ENCODE measurements at places on chromosomes 16 and 17.

DNA sequence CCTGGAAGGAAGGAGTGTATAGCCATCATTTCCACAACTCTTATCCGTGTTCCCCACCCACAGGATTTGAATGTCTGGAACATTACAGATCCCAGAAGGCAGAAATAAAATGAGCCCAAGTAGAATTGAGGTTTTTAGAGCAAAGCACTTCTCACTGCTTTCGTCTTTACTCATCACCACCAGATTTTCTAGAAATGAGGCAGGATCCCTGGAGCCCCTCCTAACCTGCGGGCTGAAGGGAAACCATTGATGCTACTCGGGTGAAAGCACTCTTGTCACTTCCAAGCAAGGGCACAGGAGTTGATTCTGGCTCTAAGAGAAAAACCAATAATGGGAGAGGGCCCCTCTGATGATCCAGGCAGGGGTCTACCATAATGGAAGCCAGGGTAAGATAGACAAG is 2.8 kb upstream of the ALDOC start:
- DNase-seq = peak; percentile 48

DNA sequence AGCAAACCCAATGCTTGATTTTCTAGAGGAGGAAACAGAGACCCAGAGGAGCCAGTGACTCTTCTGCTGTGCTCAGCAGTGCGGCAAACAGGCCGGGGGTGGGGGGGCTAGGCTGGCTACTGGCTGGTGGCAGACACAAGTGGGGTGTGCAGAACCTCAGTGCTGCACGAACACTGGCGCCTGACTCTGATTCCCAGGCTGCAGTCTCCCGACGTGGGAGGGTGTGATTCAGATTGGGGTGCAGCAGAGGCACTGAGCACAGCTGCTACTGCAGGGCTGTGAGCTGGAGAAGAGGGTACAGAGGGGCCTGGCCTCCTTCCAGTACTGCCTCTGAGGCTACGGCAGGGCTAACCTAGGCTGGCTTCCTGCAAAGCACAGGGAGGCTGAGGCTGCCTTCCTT is 8.1 kb downstream of the RPL19 start:
- no peak for DNase-seq

- DNase-seq = no peak
Observed at GRCh38 chr17:43961954-43962353, 8.2 kb upstream of the PYY start.

DNA sequence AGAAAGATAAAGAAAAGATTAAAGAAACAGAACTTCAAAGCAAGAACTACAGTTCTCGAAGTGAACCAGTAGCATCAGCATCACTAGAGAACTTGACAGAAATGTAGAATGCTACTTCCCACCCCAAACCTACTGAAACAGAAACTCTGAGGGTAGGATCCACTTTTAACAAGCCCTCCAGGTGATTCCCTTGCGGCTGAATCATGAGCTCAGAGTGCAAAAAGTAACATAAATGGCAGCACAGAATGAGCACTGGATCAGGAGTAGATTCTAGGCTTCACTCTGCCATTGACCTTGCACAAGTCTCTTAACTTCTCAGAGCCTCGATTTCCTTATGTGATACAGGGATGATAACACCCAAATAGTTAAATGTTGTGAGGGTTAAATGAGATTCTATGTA is 5.8 kb downstream of the TOM1L2 start:
- peak; percentile 37 for DNase-seq

DNA sequence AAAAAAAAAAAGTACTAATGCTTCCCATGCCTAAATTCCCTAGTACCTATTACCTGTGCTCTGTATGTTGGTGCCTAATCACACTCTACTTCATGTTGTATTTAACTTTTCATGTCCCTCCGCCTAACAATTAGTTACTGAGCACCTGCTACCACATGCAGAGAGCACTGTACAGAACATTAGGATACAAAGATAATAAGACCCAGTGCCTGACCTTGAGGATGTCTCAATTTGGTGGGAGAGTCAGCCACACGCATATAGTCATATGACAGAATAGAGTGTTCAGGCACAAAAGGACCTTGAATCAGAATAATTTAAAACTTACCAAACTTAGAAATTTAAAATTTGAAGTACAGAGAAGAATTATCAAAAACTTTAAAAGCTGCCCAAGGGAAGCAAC is 42.1 kb downstream of the USP31 start:
- no peak for DNase-seq

GRCh38 chr16:69924777-69925191 is 26.4 kb upstream of the CLEC18A start:
- no peak for DNase-seq

GRCh38 chr17:47695429-47696376 is 1.7 kb downstream of the TBKBP1 start:
- peak; percentile 18 for DNase-seq

DNA sequence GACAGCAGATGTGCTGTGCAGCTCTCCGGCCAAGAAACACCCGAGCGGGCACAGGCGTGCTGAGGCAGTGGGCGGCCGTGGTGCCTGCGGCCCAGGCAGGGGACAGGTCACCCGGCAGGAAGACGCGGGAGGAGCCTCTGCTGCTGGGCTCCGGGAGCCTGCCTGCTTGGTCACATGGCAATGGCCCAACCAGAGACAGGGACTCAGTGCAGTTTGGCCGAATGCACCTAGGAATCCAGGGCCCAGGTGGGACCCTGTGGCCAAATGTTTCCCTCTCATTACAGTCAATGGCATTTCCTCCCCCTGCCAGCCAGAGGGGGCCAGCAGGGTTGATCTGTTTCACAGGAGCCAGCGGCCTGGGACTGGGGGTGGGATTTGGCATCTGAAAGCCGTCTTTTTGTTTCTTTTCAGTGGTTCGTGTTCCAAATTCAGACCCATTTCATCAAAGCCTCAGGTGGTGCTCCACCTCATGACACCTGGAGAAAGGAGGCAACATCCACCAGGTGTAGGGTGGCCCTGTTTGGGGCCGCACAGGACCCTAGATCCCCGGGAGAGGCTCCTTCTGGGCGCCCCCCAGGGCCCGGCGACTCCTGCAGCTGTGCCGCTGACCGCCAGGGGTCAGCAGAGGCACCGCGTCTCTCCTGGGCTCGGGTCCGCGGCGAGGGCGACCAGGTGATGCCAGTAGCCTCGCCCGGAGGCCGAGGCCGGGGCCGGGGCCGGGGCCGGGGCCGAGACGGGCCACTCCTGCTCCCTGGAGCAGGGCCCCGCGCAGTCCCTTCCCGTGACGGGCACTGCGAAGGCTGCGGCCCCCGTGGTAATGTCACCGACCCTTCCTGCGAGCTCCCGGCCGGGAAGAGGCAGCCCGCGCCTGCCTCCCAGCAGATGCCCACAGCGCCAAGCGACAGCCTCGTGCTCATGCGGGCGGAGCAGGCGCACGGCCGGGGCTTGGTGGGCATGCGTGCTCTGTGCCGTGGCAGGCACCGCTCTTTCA is 118.5 kb downstream of the C16orf78 start:
- DNase-seq = peak; percentile 83

- DNase-seq = no peak
Observed at GRCh38 chr17:29962656-29963055, 21.2 kb downstream of the EFCAB5 start.

GRCh38 chr16:85584819-85585282 is 28.3 kb upstream of the GSE1 start:
- no peak for DNase-seq

GRCh38 chr16:85311741-85312140 is 199.5 kb upstream of the CIBAR2 start:
- no peak for DNase-seq

DNA sequence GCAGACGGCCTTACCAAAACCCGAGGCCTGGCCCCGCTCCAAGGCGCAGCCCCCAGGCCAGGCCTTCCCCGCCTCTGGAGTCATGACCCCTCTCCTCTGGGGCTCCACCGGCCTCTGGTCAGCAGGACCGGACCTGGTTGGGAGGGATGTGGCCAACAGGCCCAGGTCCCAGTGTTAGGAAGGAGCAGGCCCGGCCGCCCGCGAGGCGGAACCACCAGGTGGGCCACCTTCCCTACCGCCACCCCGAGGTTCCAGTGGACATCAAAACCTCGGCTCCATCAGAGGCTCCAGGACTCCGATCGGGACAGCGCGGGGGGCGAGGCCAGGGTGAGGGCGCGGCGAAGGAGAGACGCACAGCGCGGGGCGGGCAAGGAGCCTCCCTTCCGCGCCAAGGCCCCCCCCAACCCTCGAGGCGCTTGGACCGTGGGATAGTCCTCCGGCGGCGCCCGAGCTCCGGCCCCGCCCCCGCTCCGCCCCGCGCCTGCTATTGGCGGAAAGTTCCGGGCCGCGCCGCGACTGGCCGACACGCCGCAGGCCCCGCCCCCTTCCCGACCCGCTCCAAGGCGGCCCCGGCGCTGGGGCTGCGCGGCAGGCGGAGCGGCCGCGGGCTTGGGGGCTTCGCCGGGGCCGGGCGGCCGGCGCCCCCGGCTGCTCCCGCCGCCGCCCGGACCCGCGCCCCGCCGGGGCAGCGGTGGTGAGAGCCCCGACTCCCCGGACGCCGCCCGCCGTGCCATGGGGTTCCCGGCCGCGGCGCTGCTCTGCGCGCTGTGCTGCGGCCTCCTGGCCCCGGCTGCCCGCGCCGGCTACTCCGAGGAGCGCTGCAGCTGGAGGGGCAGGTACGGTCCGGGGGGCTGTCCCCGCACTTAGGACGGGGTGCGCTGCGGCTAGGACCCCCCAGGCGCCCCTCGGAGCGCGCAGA is at the start of gene METRN:
Gene METRN (plus strand): TSS at position 561 of the 919 bp plus-strand sequence. CDS start 172 bp downstream, at position 733.
- peak; percentile 92 for DNase-seq

- no peak for DNase-seq
Observed at GRCh38 chr17:39598630-39599003, 9.1 kb downstream of the NEUROD2 start.

DNA sequence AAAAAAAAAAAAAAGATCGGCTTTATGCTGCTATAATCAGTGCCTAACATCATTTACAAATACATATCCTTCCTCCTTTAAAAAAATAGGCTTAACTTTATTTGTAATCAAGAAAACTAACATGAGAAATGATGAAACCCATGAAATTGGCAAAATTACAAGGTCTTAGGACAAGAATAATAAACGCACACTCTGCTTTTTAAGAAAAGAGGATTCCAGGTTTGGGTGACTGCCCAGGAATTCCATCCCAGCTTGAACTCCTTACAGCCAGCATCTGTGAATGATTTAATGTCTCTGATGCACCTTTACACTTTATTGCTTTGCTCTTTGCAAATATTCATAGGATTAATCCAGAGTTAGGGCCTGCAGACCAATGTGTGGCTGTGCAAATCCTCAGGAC is 196.0 kb downstream of the CBLN1 start:
- no peak for DNase-seq

DNA sequence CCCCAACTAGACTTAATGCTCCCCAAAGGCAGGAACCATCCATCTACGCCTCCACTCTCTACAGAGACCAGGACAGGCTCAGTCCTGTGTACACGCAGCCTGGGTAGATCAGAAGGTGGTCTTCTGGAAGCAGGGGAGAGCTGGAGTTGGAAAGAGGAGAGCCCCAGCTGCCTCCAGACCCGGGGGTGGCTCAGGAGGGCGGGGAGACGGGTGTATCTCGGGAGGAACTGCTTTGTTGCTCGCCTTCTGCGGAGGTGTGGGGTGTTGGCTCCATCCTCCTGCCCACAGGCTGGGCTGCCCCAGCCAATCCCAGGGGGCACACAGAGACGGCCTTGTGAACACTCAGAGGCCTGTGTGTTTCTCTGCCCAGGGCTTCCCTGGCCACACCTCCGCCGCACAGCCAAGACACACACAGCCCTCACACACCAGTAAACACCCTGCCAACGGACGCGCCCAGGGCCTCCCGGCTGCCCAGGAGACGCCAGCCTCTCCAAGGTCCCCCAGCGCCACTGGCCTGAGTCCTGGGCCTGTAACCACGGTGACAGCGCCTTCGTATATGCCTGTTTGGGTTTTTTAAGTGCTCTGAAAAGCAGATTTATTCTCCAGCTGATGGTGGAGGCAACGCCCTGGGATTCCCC is 143.4 kb upstream of the CDC42EP4 start:
- DNase-seq = no peak

DNA sequence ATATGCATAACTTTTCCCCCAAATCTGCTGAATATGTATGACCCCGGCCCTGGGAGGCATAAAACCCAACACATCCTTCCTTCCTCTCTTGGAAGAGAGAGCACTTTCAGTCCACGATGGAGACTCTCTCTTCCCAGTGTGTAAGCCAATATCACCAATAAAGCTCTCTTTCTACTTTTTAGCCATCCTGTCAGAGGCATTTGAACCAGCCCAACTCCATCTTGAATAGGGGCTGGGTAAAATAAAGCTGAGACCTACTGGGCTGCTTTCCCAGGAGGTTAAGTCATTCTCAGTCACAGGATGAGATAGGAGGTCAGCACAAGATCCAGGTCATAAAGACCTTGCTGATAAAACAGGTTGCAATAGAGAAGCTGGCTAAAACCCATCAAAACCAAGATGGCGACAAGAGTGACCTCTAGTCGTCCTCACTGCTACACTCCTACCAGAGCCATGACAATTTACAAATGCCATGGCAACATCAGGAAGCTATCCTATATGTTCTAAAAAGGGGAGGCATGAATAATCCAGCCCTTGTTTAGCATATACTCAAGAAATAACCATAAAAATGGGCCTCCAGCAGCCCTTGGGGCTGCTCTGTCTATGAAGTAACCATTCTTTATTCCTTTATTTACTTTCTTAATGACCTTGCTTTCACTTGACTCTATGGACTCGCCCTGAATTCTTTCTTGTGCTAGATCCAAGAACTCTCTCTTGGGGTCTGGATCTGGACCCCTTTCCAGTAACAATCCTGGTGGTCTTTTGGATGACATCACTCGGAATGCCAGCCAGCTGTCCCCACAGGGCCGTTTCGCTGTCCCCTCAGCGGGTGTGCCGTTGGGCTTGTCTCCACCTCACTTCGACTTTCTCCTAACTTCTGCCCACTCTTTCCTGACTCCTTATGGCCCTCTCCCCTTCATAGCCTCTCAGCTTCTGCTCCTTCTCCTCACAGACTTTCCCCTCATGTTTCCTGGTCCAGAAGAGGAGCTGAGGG is 53.4 kb upstream of the NKD1 start:
- no peak for DNase-seq

DNA sequence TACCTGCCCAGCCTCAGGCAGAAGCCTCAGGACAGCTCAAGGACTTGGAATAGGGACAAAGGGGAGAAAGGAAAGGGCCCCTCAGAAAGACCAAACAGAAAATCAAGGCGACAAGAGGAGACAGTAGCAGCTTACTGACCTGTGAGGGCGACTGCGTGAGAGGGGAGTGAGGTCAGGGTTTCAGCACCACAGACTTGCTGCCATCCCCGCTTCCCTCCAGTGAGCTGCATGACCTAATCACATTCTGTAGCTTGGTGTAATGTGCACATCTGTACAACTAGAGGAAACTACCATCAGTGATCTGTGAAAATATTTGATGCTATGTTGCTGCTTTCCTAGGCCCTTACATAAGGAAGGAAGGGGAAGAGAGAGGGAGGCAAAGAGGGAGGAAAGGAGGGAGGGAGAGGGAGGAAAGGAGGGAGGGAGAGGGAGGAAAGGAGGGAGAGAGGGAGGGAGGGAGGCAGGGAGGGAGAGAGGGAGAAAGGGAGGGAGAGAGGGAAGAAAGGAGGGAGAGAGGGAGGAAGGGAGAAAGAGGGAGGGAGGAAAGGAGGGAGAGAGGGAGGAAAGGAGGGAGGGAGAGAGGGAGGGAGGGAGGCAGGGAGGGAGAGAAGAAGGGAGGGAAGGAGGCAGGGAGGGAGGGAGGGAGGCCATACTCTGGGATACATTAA is 404.9 kb upstream of the CDH5 start:
- no peak for DNase-seq

GRCh38 chr17:61385577-61386236 is 13.9 kb upstream of the TBX2 start:
- DNase-seq = no peak
